ENCODE measurements at places on chromosomes 5 and 9.

GRCh38 chr5:10482791-10483530 lies 41.3 kb downstream of the ROPN1L start:
- DNase-seq = no peak

DNA sequence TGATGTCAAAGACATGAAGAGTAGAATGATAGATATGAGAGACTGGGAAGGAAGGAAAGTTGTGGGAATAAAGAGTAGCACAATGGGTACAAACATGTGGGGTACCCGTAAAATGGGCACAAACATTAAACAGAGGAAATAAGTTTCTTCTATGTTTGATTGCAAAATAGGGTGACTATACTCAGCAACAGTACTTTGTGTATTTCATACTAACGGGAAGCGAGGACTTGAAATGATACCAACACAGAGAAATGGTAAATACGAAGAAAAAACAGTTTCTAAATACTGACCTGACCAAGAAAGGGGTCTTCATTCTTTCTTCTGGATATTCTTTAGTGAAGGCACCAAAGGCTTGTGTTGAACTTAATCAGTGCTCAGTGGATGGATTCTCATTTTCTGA lies 31.1 kb downstream of the ATP6V0E1 start:
- DNase-seq = no peak

DNA sequence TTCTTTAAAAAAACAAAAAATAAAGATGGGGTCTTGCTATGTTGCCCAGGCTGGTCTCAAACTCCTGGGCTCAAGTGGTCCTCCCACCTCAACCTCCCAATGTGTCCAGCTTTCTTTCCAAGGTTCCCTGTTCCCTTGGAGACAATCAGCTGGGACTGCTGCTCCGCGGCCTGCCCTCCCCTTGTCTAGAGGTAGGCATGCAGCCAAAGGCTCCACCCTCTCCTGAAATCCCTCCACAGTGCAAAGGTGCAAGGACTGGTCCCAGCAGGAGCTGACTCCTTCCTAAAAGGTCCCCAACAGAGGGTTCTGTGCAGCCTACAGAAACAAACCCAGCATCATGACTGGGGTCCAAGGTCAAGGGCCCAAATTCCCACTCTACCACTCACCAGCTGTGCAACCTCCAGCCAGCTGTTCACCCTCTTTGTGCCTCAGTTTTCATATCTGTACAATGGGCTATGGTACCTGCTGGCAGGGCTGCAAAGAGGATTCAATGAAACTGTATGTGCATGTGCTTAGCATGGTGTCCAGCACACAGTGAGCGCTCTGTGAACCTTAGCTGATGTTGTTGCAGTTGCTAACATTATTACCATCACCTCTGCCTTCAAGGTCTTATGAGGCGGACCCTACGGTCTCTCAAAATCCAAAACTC lies 47.5 kb downstream of the BARX1 start:
- no peak for DNase-seq

GRCh38 chr9:17750269-17750668 lies 171.4 kb downstream of the SH3GL2 start:
- no peak for DNase-seq

DNA sequence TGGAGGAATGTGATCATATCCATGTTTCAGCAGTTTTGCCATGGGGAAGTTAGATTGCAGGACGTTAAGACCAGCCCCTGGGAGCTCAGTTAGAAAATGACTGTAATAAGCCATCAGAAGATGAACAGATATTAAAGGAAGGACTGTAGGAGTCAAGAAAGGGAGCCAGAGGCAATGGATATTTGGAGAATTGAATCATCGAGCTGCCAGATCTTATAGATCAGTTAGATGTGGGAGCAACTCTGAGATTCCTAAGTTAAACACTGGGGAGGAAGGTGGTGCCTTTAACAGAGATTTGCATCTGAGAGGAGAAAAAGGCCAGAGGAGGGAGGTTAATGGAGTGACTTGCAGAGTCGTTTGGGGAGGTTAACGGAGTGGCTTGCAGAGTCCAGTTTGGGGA lies 96.4 kb downstream of the ADCY2 start:
- no peak for DNase-seq
